Activated T-cell treated with anti-CD3 and anti-CD28 coated beads, Interleukin-2, amount 50 U/mL, for 24 hours (primary cell): ENCODE measurements at places on chromosomes 7 and 10.

DNA sequence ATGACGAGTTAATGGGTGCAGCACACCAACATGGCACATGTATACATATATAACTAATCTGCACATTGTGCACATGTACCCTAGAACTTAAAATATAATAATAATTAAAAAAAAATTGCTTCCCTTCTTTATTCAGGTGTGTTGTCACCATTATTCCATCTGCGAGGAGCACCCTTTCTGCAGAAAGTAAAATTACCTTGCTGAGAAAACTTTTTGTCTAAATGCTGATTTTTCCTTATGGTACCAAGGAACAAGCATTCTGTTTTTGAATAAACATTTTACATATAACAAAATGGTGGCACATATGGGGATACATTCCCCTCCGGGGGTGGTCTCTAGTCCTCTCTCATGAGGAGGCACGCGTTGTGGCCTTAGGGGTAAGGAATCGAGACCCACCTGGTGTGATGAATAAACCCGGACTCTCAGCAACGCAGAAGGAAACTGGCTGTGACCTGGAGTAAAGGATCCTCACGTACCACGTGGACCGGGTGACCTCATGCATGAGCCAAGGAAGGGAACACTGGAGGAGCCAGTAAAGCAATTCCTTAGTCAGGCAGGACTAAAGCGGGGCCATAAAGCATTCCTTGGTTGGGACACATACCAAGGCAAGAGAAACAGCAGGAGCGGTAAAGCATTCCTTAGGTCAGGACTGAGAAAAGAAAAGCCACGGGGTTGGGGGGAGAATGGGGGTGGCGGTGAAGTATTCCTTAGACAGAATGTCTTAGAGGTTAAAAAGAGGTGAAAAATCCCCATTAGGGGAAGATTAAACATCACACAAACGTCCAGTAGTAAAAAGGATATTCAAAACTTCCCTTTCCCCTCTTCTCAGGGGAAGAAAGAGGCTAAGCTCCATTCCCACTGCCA lies 20.8 kb upstream of the OPTN start:
- DNase-seq: no peak

DNA sequence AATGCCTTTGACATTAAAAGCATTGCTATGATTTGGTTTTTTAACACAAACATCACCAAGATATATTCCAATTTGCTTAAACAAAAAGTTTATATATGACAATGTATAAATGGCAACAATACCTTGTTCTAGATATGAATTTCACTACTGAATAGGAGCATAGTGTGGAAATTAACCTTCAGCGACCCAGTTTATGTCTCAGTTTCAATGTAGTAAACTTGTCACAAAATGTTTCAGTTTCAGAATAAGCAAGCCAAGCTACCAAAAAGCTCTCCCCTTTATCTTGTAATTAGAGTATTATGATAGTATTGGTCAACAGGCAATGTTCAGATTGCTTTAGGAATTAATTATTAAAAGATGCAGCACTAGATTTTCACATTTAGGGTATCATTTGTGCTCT lies 99.6 kb upstream of the PCDH15 start:
- no peak for DNase-seq

DNA sequence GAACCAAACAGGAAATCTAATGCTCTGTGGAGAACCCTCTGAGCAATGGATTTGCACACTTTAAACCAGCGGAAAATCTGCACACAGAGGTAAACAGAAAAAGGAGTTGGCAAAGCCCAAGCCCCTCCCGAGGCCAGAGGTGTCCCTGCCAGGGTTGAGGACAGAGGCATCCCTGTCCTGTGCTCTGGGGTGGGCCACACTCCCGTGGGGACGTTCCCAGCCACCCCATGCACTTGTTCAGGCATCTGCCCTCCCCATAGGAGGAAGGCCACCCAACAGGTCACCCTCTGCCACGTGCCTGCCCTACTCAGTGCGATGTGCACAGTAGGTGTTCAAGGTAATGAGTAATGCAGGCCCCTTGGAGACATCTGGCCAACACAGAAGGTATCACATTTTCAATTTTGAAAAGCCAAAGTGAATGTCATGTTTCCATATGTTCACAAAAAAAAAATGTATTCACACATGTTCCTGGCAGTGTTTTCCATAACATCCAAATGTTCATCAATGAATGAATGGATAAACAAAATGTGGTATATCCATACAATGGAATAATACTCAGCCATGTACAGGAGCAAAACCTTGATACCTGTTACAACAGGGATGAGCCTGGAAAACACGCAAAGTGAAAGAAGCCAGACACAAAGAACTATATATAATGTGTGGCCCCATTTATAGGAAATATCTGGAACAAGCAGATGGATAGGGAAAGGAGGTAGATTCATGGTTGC lies 108.1 kb downstream of the EBF3 start:
- no peak for DNase-seq

- no peak for DNase-seq
Measured at GRCh38 chr7:5597772-5598171, 174.1 kb upstream of the TNRC18 start.

- no peak for DNase-seq
Measured at GRCh38 chr7:15228831-15229230, 326.3 kb upstream of the DGKB start.

GRCh38 chr7:66539902-66540375 lies 88.7 kb upstream of the KCTD7 start:
- DNase-seq: no peak

GRCh38 chr7:149773446-149774236 lies at the start of gene ZNF467:
TSS of gene ZNF467 (minus strand) at chr7:149773588. CDS start at chr7:149771032, 2,556 bp downstream.
- DNase-seq: peak; percentile 46

DNA sequence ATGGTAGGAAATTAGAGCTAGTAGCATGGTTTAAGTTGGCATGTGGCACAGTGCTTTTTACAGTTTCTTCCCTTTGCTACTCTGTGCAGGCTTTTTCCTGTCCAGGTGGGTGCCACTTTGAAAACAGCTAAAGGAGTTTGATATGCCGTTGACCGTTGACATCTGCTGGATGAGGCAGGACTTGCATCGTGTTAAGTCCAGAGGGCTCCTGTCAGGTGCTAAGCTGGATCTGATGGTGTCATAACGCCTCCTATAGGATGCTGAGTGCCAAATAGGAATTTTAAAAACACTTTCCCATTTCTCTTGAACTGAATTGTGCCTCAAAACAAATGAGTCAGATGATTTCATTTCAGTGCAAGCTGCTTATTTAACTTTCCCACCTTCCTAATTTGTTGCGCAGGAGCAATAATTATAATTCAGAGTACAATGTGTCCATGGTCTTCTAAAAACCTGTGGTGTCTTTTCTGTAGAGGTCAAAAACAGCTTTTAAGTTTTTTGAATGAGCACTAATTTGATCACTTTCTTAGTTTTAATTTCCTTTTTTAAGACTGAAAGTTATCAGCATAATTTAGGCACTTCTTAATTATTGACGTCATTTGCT lies 178.3 kb downstream of the CDCA7L start:
- DNase-seq: no peak

GRCh38 chr10:95818668-95819067 lies 62.7 kb downstream of the ENTPD1 start:
- no peak for DNase-seq

DNA sequence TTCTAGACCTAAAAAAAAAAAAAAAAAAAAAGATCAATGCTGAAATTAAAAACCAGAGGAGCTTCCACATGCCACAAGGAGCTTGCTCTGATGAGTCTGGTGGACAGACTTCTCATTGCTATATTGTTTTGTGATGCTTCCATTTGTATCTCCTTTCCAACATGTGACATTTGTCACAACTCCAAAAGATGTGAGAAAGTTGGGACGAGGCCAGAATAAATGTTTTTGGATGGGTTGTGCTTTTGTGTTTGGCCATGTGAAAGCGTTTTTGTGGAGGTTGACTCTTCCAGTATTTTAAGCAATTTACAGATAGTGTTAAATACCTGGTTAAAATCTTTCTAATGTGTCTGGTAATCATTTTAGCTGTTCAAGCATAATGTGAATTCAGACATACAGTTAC lies 280.1 kb downstream of the SKAP2 start:
- DNase-seq: no peak

- no peak for DNase-seq
Measured at GRCh38 chr7:23196306-23196705, 14.5 kb downstream of the NUP42 start.

DNA sequence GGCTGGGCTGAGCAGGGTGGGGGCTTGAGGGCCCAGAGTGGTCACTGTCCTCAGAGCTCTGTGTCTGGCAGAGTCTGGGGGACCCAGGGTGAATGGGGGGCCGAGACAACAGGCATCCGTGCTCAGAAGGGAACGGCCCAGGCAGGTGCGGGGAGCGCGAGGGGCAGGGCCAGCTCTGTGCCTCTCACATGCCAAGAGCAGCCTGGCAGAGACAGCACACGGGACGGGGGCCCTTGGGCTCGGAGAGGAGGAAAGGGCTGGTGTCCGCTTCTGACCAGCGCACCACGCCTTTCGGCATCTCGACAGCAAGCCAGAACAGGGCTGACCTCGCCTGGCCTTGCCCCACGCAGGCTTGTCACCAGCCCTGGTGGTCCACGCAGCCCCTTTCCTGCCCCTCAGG lies 13.4 kb downstream of the AMZ1 start:
- no peak for DNase-seq

- peak; percentile 60 for DNase-seq
Measured at GRCh38 chr10:31929261-31930022, 811 bp upstream of the ARHGAP12 start.

DNA sequence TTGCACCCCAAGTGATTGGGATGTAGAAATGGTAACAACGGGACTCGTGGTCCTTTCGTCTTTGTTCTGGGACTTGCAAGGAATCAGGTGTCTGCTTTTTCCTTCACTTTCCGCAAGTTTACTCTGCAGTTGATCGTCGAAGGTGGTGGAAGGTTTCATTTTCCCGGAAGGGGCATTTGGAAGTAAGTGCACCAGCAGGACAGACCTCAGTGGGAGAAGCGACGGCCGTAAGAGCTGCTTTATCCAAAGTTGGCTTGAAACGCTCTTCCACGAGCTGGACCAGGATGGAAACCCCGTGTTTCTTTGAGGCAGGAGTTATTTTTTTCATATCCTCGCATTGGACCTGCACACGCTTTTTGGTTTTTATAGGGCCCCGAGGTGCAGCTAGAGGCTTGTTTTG lies 1.2 kb downstream of the BRI3 start:
- DNase-seq: no peak

GRCh38 chr10:17212802-17213221 lies 11.3 kb upstream of the TRDMT1 start:
- DNase-seq: no peak

DNA sequence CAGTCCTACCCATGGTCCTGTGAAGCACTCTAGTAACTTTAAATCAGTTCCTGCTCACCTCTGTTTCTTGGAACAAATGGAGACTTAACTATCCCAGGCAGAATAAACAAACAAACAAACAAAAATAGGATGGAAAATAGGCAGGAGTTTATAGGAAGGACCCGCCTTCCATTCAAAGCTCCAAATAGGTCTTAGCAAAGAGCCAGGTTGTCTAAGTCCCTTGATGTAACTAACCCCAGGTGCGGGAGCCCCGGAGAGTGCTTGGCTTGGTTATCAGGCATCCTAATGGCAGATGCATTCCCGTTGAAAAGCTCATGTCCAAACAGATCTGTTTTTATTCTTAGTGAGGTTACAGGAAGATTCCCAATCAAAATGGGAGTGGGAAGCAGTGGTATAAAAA lies 2.2 kb downstream of the IFIT2 start:
- DNase-seq: no peak

GRCh38 chr7:112929421-112929820 lies 139.2 kb upstream of the TMEM168 start:
- DNase-seq: no peak

DNA sequence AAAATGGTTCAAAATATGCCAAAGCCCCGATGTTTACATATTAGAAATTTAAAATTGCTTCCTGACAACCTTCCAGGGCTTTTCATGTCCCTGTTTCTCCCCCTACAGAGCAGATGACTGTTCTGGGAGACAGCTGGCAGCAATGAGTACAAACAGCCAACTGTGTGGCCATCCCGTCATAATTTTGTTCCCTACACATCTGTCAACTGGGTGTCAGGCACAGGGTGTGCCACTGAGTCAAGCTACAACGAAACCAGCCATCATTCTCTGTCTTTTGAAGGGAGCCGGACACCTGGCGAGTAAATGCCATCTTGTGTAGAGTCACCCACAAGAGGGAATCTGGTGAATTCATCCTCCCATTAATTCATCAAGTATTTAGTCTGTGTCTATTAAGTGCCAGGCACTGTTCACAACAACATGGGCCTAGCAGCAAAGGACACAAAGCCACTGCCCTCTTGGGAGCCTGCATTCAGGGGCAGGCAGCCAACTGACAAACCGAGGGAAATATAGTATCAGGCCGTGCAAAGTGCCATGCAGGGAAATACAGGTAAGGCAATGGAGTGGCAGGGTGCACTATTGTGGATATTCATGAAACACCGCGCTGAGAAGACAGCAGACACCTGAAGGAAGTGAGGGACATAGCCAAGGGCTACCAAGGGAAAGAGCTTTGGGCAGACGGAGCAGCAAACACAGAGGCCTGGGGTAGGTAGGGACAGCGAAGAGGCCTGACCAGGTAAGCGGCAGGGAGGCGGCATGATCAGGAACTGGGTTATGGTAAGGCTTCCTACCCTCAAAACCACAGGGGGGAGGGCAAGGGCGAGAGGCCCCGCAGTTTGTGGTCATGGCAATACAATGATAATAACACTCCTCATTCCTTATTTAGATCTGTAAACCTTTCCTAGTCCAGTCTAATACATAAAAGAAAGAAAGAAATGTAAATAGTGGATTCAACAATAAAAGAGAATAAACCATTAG lies 213.6 kb downstream of the FAM107B start:
- peak; percentile 47 for DNase-seq

- no peak for DNase-seq
Measured at GRCh38 chr10:101020427-101021075, 10.4 kb downstream of the PDZD7 start.

DNA sequence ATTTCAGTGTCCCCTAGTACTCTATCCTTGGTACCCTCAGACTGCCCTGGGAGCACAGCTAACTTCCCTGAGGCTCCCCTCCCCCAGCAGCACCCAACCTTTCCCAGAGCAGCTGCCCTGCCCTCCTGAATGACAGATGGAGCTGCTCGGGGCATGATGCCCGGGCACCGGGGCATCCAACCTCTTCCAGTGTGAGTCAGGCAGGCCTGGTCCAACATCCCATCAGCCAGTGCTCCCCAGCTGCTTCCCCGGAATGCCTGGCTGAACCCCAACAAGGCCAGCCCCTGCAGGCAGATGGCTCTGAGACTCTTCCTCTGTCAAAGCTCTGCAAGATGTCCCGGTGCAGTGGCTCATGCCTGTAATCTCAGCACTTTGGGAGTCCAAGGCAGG lies 11.9 kb upstream of the TSPAN15 start:
- no peak for DNase-seq
